Aortic smooth muscle cell (primary cell): ENCODE measurements at places on chromosomes 4 and X. TPM values are rescaled to one million over a fixed set of nuclear protein-coding genes. Genes with fewer than 3 reads are reported as not detected.

The TRMT2B gene
- total RNA-seq = 16.5 and 20.6 TPM in 2 replicates

The GRIA2 gene
- 0.25 TPM in 1 of 2 replicates, not detected in the other for total RNA-seq

The FGFR3 gene
- 0.31 and 0.92 TPM in 2 replicates for total RNA-seq

The PLAC8 gene
- total RNA-seq = not detected in 2 replicates

The HTR2C gene
- total RNA-seq = not detected in 2 replicates

The SRPK3 gene
- total RNA-seq = 0.26 and 0.56 TPM in 2 replicates

The DKK2 gene
- 0.66 and 4.3 TPM in 2 replicates for total RNA-seq

The MSL3 gene
- 16.3 and 18.5 TPM in 2 replicates for total RNA-seq

The RAB33A gene
- 0.53 and 0.93 TPM in 2 replicates for total RNA-seq

The ZCCHC18 gene
- 0.12 and 0.26 TPM in 2 replicates for total RNA-seq

The LIMCH1 gene
- 35.9 and 58.1 TPM in 2 replicates for total RNA-seq

The QRFPR gene
- total RNA-seq = not detected in 2 replicates

The MSANTD1 gene
- total RNA-seq = 0.53 and 0.56 TPM in 2 replicates

The ELOVL6 gene
- 12.7 and 12.8 TPM in 2 replicates for total RNA-seq

The HSFX3 gene
- not detected in 2 replicates for total RNA-seq

The PRRG1 gene
- total RNA-seq = 7.9 and 8.0 TPM in 2 replicates

The VCX3A gene
- not detected in 2 replicates for total RNA-seq

The TLL1 gene
- under 0.01 TPM in 1 of 2 replicates, not detected in the other for total RNA-seq

The RUFY3 gene
- 32.0 and 48.2 TPM in 2 replicates for total RNA-seq
